ENCODE measurements at places on chromosomes 3 and 15. TPM values are rescaled to one million over a fixed set of nuclear protein-coding genes. Genes with fewer than 3 reads are reported as not detected.

Gene PCSK6
- total RNA-seq = 0.81 TPM

Gene PLSCR5
- total RNA-seq = not detected

Gene LDHAL6B
- not detected for total RNA-seq

Gene P2RY13
- total RNA-seq = not detected

Gene SI
- total RNA-seq = not detected

Gene ACSBG1
- total RNA-seq = under 0.01 TPM

Gene GABRR3
- not detected for total RNA-seq

Gene DLEC1
- total RNA-seq = 0.09 TPM

Gene PLCB2
- total RNA-seq = not detected

Gene SYNM
- 3.4 TPM for total RNA-seq

Gene TBCCD1
- total RNA-seq = 17.5 TPM

Gene OCA2
- not detected for total RNA-seq

Gene AMOTL2
- total RNA-seq = 75.7 TPM

Gene MST1
- total RNA-seq = 2.9 TPM

Gene SEC11A
- total RNA-seq = 292 TPM

Gene NEDD4
- 34.3 TPM for total RNA-seq

Gene DISP2
- total RNA-seq = 0.36 TPM

Gene USP3
- total RNA-seq = 45.8 TPM

Gene STARD5
- total RNA-seq = 8.8 TPM

Gene BSN
- total RNA-seq = 0.27 TPM

Gene ELP6
- 18.3 TPM for total RNA-seq

Gene GPR62
- total RNA-seq = not detected

Gene ZNF662
- total RNA-seq = 0.74 TPM

Gene SH2D7
- total RNA-seq = not detected

Gene IL20RB
- 3.9 TPM for total RNA-seq

Gene ATP8B4
- total RNA-seq = 0.99 TPM

Gene LTK
- total RNA-seq = not detected

Gene GOLGA6D
- total RNA-seq = not detected

Gene KLHL40
- not detected for total RNA-seq

Gene PPP1R14D
- not detected for total RNA-seq

Gene ECE2
- not detected for total RNA-seq

Gene FEZF2
- not detected for total RNA-seq

Gene GOLGA6L10
- total RNA-seq = 0.49 TPM

Gene GOLGA8O
- total RNA-seq = 0.09 TPM

Gene LSMEM2
- total RNA-seq = not detected

Gene CEP152
- 11.1 TPM for total RNA-seq

Gene LXN
- 152 TPM for total RNA-seq

Gene DNAH12
- total RNA-seq = 0.09 TPM

Gene TRIM42
- total RNA-seq = not detected
